ENCODE measurements at places on chromosomes 3 and 15.

- no peak for DNase-seq
These were observed 95.1 kb upstream of the UMPS start for GRCh38 chr3:124635169-124635539.

DNA sequence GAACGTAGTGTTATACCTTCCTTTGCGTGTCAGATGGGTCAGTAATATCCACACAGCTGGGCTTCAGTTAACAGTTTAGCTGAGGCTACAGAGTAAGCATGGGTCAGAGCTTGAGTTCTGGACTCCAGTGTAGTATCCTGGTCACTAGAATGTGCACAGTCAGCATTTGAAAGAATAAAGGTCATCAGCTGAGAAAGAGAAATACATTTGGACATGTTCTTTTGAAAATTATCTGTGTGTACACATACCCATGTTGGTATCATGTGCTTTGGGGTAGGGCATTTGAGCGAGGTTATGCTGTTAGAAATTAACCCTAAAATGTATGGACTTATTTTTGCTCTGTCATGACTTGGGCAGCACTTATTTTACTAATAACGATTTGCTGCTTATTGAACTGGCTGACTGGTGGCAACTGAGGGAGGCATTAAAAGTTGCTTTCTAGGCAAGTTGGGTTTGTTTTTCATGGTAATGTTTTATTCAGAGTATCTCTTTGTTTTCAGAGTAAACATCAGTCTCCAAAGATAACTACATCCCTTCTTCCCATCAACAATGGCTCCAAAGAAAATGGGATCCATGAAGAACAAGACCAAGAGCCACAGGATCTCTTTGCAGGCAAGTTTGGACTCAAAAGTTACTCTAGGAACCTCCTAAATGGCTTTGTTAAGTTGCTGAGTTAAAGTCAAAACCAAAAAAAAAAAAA is 16.4 kb downstream of the SNX1 start:
- DNase-seq: no peak

- DNase-seq: no peak
These were observed 127.8 kb upstream of the SMAD3 start for GRCh38 chr15:66937588-66937987.

DNA sequence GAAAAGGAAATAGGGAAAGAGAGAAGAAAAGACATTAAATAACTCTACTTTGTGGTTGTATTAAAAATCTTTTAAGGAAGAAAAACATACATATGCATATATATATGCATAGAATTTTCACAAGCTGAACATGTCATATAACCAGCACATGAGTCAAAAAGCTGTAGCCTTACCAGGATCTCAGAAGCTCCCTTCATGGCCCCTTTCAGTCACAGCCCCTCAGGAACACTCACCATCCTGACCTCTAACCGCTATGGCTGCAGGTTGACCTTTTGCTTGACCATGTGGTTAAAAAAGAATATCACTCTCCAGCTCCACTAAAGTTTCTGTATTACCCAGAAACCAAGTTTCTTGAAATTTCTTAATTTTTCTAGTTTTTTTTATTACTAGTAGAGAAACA is 103.4 kb downstream of the CHST2 start:
- DNase-seq: no peak

DNA sequence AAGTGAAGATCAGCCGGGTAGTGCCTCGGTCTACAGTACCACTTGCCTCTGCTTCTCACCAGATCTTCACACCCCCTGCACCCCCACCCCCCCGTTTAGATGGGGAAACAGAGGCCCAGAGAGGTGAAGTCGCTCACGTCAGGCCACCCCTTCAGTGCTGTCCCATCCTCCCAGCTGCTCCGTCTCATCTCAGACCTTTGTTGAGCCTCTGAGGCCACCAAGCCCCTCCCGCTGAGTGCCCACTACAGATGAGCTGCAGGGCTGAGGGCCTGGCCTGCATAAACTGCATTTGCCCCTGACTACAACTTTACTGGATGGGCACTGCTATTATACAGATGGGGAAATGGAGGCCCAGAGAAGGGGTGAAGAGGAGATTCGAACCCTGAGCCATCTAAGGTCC is 35.8 kb downstream of the ADAMTS7 start:
- no peak for DNase-seq
